BJ (cell line): ENCODE measurements at places on chromosomes 1 and 21.
A peak's percentile ranks its signal among the peaks of the same experiment; 100 is the strongest.

GRCh38 chr1:170221031-170221430 lies 75.3 kb downstream of the NTMT2 start:
- no peak for DNase-seq

DNA sequence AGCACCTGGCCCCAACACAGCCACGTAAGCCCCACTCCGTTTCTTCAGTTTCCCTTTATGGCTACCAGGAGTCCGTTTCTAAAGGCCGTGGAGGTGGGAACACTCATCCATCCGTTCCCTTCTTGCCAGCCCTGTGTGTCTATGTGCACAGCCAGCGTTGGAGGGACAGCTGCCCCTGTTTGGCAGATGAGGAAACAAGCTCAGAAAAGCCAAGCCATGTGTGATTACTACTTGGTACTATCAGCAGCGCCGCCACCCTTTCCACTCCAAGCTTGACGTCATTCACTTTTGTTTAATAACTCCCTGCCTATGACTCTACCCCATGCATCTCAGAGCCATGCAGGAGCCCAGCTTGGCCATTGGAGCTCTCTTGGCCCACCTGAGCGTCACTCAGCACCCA lies 3.5 kb downstream of the LRP8 start:
- no peak for DNase-seq

DNA sequence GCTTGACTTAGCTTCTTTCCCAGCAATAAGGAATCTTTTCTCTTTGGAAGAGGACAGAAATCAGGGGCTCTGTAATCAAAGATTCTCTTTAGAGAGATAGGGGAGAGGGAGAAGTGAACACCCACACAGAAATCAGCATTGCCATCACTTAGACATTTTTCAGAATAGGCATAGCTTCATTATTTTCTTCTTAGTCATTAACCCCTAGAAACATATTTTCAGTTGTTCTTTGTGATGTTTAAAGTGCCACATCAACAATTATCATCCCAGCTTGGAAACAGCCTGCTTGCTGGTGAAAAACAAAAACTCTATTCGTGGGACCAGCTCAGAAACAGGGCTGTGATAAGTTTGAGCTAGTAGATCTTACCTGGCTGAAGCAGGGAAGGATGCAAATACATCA lies 88.3 kb upstream of the SLC44A3 start:
- no peak for DNase-seq

- DNase-seq = no peak
These were observed at the start of gene CAPN9 for GRCh38 chr1:230747127-230747730. Gene CAPN9 (plus strand): TSS chr1:230747388. CDS start chr1:230747497, 109 bp downstream.

DNA sequence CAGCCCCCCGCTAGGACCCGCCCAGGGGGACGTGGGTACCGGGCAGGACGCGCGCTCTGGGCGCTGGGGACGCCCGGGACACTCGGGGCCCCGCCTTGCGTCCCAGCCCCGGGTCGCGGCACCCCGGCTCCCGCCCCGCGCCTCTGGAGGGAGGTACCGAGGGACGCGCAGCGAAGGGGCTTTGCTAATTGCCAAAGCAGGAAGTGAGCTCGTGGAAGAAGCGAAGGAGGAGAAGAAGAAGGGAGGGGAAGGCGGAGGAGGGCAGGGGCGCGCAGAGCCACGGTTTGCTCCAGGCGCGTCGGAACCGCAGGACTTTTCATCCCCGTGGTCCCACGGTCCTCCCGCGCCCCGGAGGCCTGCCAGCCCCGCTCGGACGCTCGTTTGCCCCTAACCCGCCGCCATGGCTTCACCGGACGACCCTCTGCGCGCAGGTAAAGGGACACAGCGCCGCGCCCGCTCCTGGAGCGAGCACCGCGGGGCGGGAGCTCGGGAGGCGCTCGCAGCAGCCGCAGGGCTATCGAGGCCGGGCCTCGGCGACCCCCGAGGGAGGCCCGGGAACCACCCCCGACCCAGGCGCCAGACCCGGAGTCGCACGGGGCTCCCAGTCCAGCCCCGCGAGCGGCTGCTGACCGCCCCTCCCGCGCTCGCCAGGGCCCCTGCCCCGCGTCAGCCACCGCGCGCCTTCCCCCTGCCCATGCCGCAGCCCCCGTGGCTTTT lies 1.3 kb downstream of the EDARADD start:
- no peak for DNase-seq

DNA sequence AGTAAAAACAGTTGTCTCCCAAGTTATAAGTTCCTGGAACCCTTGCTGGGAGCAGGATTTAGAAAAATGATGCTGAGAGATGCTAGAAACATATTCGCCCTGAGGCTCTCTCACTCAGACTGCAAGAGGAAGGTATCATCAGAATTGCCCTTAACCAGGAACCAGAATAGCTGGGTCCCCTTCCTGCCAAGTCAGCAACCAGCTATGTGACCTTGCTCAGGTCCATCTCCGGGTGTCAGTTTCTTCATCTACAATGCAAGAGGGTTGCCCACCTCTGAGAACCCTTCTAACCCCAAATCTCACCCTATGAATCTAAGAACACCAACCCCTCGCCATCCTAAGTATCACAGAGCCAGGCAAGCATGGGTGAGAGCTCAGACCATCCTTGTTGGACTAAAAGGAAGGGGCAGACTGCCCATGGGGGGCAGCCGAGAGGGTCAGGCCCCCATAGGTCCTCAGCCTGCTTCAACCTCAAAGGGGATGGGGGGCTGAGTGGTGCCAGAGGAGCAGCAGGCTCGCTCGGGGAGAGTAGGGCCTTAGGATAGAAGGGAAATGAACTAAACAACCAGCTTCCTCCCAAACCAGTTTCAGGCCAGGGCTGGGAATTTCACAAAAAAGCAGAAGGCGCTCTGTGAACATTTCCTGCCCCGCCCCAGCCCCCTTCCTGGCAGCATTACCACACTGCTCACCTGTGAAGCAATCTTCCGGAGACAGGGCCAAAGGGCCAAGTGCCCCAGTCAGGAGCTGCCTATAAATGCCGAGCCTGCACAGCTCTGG lies 390 bp upstream of the S100A9 start:
- no peak for DNase-seq

- no peak for DNase-seq
These were observed 24.2 kb upstream of the DYNLT5 start for GRCh38 chr1:66728021-66728420.

DNA sequence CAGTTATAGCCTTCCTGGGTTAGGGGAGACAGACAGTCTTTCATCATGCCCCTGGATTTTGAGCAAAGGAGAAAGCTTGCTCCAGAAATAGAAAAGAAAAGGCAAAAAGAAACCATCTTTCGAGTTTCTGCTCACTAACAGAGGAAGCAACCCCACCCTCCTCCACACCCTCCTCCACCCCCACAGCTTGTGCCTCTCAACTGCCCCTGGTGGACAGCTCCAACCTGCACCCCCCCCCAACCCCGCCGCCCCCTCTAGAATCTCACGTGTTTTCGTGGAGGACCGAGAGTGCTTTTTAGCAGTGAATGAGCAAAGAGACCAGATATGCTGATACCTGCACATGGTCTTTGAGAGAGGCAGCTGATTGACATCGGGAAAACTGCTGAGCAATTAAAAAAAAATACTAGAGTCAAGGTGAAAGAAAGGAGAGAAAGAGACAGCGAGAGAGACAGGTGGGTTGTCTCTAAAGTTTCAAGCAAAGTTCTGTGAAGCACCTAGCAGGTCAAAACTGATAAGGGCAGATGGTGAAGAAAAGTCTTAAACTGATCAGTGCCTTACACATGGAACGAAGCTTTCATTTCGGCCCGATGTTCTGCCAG lies 358.3 kb downstream of the KIF26B start:
- no peak for DNase-seq

- no peak for DNase-seq
These were observed 303.8 kb downstream of the NPHP4 start for GRCh38 chr1:5688081-5689077.

DNA sequence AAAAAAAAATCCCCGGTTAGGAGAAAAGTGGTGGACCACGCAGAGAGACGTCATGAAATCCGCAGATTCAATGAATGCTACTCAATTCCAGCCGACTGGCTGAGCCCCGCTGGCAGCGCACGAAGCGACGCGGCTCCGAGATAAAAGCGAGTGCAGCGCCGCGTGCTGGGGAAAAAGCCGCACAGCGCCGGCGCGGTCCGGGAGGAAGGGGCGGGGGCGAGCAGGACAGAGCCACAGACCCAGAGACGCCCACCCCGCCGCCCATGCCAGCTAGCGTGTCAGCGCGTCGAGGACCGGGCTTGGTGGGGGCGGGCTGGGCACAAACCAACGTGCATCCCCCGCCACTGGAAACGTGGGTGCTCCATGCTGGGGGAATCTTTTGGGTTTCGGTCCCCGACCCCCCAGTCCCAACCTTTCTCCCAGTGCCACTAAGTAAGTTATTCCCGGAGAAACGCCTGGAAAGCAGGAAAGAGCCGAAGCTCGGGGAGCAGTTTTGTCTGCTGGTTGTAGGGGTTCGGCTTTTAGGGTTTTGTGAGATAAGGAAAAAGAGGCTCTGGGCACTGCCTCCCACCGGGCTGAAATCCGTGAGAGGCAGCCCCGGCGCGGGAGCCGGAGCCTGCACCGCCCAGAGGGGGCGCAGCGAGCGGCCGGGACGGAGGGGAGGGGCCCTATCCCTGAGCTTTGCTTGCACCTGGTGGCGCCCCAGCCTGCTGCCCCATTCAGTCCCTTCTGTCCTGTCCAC lies at the start of gene KCNJ6:
Gene KCNJ6 (minus strand): TSS at position 148 of the 742 bp plus-strand sequence. CDS start 75,775 bp downstream, outside the sequence.
- DNase-seq = no peak

GRCh38 chr1:159830722-159831121 lies 4.0 kb downstream of the SLAMF8 start:
- DNase-seq = no peak

DNA sequence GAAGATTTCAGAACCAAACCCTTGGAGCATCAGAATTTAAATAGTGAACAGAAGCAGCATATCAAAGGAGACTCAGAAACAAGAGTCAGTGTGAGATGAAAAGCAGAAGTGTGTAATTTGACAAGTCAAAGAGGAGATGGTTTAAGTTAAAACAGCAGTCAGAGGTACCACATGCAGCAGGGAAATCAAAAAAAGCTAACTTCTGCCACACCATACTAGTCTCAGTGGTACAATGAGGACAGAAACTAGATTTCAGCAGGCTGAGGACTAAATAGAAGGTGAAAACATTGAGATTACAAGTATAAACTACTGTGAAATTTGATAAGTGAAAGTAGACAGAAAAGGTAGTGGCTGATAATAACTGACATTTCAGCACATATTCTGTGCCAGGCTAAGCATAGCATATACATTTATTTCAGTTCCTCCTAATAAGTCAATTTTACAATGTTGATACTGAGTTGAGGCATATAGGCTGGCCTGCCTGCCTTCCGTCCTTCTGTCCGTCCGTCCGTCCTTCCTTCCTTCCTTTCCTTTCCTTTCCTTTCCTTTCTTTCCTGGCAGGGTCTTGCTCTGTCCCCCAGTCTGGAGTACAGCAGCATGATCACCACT lies 12.6 kb downstream of the SUCO start:
- no peak for DNase-seq

DNA sequence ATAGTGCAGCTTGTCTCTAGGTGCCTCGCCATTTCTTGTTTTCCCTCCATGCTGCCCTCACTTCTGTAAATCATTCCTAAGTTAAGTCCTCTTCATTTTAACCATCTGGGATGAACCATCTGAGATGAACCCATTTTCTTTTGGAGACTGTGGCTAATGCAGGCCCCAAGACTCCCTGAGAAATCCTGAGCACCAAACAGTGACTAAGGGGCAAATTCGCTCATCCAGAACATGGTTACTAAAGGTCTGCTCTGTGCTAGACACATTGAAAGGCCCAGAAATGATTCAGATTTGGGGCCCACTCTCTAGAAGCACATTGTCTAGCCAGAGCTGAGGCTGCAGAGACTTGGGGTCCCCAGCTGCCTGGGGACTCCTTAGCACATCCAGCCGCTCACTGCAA lies 151.9 kb upstream of the CTTNBP2NL start:
- DNase-seq = no peak

- DNase-seq = no peak
These were observed 301.1 kb upstream of the KAZN start for GRCh38 chr1:14297356-14297755.

DNA sequence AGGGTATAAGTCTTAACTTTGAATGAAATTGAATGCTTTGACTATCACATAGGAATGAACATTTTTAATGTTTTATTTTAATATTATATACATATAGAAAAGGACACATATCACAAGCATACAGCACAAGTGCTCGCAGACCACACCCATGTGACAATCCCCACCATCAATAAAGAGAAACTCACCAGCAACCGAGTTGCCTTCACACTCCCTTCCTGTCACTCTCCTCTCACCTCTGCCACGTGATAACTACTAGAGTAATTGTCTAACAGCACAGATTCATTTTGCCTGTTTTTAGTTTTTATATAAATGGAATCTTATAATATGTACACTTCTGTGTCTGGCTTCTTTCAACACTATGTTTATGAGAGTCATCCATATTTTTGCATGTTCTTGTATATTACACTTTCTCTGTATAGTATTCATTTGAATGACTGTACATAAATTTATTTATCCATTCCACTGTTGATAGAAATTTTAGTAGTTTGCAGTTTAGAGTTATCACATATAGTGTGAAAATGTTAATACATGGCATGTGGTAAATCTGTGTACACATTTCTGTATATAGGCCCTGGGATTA lies 304.9 kb upstream of the DUSP10 start:
- DNase-seq = no peak

- DNase-seq = peak; percentile 27
These were observed 282.5 kb downstream of the VAV3 start for GRCh38 chr1:107682467-107682866.

DNA sequence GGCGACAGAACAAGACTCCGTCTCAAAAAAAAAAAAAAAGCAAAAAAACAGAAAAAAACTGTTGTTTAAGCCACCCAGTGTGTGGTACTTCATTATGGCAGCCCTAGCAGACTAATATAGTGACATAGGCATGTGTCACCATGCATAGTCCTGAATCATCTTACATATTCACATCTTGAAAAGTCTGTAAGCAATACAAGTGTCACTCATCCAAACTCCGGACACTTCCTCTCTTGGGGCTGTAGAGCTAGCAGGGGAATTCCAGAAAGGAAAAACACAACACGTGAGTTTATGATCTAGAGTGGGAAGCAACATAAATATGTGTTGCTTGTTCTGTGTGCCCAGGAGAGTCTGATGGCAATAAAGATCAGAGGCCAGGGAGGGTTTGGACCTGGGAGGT lies 81.6 kb upstream of the KCNE2 start:
- DNase-seq = no peak
